CD4-positive, alpha-beta memory T cell (primary cell): ENCODE measurements at places on chromosomes 12 and 14. TPM values are rescaled to one million over a fixed set of nuclear protein-coding genes. Genes with fewer than 3 reads are reported as not detected.

DNA sequence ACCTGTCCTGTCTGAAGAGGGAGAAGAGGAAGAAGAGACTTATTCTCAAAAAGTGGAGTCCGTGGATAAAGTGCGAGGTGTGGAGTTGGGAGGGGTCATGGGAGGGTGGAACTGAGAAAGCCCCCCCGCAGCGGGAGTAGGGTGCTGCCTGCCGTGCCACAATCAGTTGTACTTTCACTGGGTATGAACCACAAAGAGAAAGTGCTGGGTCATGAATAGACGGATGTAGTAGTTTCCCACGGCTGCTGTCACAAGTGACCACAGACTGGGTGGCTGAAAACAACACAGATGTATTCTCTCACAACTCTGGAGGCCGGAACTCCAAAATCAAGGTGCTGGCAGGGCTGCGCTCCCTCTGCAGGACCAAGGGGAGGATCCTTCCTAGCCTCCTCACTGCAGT lies 5.5 kb downstream of the DNAH10 start:
- DNase-seq, result peak; percentile 3

DNA sequence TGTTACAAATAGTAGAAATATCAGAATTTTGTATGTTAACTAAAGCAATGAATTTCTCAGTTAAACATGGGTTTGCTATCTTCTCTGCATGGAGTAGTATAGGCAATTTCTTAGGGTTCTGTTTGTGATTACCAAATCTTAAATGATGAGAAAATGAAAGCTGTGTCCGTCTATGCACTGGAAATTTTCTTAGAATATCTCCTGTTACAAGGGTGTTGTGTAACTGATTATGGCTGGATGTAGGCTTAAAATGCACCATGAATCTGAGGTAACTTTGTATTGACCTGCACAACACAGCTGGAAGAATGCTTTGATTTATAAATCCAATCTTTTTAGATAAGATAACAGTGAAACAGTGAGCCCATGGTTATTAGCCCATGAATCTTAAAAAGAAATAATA lies 17.8 kb downstream of the TRIP11 start:
- no peak for DNase-seq

DNA sequence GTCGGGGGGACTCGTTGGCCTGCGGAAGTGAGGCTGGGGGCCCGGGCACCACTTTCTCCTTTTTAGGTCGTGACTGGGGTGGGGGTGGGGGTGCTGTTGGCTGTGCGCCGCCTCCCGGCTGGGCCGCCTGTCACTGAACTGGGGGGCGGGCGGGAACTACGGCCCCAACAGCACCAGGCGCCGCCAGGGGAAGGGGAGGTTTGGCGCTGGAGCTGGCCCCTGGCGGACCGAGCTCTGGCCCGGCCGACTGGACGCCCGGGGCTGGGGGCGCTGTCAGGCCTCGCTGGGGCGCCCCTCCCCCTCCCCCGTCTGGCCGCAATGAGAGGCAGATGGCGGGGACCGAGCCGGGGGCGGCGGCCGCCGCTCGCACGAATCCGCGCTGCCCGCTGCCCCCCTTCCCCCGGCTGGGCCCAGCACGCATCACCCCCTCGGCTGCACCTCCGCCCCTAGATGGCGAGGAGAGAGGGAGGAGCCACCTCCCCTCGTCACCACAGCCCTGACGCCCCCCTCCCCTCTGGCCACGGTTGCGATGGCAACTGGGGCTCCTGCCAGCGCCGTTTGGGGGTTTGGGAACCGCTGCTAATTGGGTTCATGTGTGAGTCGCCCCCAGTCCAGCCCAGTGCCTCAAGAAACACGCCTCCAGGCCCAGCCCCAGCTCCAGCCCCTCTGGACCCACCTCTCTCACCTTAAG lies 723 bp downstream of the NFATC4 start:
- DNase-seq, result peak; percentile 64

- DNase-seq, result no peak
Measured at GRCh38 chr12:115378291-115378690, 694.3 kb upstream of the TBX3 start.

DNA sequence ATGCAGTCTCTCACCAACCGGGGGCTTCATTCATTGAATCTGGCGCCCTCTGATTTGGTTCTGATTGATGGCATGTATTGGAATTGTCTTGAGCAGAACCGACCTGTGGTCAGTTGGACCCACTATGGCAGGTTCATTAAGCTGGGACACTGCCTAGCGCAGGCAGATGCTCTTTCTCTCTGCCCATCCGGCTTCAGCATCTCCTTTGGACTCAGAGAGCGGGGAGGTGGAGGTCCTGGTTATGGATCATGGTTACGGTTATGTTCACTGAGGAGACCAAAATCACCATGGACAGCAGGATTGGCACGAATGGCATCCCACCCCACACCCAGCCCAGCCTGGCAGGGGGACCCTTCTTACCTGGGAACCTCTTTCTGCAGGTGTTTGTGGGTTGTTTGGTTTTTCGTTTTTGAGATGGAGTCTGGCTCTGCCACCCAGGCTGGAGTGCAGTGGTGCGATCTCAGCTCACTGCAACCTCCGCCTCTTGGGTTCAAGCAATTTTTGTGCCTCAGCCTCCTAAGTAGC lies 16.4 kb upstream of the BCL7A start:
- DNase-seq, result no peak

Gene TAS2R42
- polyA plus RNA-seq, result not detected

Gene TRPV4
- polyA plus RNA-seq, result not detected
